ENCODE measurements at places on chromosomes 4 and X.
A peak's percentile ranks its signal among the peaks of the same experiment; 100 is the strongest.

DNA sequence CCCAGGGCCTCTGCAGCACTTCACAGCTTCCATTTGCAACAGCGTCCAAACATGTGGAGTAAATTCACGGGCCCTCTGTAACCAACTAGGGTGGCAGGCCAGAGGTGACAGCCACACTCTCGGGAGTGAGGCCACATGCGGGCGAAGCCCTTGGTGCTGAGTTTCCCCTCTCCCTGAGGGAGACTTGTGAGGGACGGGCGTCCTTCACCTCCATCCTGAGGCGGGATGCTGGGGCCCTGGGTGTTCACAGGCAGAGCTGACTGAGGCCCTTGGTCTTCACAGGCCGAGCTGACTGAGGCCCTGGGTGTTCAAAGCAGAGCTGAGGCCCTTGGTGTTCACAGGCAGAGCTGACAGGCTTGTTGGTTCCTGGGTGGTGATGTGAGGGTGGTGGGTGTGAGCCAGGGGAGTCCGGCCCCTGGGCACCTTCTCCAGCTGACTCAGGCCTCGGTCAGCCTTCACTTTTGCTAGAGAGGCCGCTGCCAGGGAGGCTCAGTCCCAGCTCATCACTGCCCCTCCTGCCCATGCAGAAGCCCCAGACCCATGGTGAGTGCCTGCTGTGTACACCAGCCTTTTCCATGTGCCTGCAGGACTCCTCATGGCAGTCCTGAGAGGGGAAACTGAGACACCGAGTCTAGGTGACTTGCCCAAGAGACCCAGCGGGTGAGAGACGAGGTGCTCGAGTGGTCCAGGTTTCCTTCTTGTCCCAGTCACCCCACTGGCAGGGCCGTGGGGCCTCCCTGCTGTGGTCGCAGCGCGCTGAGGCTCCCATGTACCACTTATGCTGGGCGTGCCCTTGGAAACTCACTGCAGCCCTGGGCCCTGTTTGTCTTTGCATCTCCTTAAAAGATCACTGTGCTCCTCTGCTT, 8.5 kb downstream of the WFS1 start:
- H3K4me1 ChIP-seq, result no peaks in the 10 kb centered on the region
- DNase-seq, result no peak
- H3K36me3 ChIP-seq, result peaks cover 11% of the 10 kb centered on the region

- peak; percentile 36 for DNase-seq
- H3K4me3 ChIP-seq, result no peak overlapping the region
- H3K4me1 ChIP-seq, result no peaks in the 10 kb centered on the region
- H3K36me3 ChIP-seq, result peaks cover 27% of the 10 kb centered on the region
- H3K27me3 ChIP-seq, result no peaks in the 10 kb centered on the region
These were observed 24.8 kb upstream of the EOLA2 start for GRCh38 chrX:149962859-149963757.

DNA sequence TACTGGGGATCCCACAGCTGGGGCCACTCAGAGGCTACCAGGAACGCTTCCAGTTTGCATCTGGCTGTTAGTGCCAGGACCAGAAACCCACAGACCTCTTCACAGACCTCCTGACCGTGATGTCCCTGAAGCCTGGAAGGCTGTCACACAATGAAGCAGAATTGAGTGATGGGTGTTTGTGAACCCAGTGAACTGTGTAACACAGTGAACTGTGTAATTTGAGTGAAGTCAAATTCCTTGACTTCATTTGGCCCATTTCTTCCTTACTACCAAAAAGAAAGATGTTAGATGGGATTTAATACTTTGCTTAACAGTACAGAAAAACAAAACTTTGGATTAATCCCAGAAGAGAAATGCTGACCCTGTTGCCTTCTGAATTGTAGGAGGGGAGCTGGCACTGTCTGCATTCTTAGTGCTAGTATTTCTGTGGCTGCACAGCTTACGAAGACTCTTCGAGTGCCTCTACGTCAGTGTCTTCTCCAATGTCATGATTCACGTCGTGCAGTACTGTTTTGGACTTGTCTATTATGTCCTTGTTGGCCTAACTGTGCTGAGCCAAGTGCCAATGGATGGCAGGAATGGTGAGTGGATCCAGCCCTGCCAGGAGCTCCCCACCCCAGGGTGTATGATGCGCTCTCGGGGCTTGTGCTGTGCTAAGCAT, 17.8 kb downstream of the SRD5A3 start:
- H3K4me3 ChIP-seq, result no peak overlapping the region
- no peak for DNase-seq
- H3K4me1 ChIP-seq, result peaks cover 12% of the 10 kb centered on the region
- H3K36me3 ChIP-seq, result peaks cover 14% of the 10 kb centered on the region
- H3K27me3 ChIP-seq, result no peaks in the 10 kb centered on the region

DNA sequence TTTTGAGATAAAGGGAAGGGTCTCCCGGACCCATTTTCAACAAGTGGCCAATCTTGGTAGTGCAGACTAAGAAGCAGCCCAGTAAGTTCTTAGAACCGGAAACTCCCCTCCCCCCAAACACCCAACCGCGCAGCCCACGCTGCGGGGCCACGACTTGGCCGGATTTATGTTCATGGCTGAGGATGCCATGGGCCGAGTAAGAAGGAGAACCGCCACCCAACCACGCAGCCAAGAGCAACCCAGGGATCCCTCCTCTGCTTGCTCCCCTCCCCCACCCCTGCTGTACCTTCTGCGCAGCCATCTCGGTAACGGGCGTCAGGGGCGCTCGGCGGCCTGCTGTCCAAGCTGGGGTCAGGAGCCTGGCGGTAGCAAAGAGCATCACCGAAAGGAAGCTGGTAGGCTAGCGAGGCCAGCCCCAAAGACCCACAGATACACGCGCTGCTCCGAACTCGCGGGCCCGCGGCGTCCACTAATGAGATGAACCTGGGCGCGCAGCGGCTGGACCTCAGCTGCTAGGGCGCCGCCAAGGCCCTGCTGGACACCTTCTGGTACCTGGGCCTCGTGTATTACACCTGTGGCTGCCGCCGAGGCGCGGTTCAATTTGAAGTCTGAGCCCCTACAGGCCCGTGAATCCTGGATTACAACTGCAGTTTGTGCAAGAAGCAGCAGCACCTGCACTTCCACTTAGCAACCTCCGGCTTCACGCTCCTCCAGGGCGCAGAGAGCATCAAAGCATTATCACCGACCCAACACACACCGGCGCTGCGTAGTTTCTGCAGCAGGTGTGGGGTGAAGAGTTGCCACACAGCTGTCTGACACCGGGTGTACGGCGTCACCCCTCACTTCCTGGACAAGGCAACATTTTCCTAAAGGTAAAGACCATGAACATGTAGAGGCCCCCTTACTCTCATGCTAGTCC, 63.4 kb downstream of the NUDT10 start:
- no peaks in the 10 kb centered on the region for H3K4me1 ChIP-seq
- DNase-seq, result peak; percentile 47
- H3K27me3 ChIP-seq, result no peaks in the 10 kb centered on the region
- no peak overlapping the region for H3K27ac ChIP-seq
